ENCODE measurements at places on chromosomes 1 and 21.

GRCh38 chr1:36207339-36207738 is 16.9 kb upstream of the THRAP3 start:
- no peak for DNase-seq

DNA sequence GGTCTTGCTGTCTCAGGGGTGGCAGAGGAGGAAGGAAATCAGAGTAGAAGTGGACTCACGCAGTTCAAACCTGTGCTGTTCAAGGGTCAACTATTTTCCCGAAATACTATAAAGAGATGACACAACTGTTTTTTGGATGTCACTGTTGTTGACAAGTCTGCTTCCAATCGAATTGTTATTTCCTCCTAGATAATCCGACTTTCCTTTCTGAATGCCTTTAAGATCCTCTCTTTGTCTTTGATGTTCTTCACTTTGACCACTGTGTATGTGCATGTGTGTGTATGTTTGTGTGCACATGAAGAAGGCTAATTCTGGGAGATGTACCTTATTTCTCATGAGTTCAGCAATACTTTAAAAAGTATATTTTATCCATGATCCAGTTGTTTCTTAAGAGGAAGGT is 21.6 kb downstream of the PADI4 start:
- no peak for DNase-seq

DNA sequence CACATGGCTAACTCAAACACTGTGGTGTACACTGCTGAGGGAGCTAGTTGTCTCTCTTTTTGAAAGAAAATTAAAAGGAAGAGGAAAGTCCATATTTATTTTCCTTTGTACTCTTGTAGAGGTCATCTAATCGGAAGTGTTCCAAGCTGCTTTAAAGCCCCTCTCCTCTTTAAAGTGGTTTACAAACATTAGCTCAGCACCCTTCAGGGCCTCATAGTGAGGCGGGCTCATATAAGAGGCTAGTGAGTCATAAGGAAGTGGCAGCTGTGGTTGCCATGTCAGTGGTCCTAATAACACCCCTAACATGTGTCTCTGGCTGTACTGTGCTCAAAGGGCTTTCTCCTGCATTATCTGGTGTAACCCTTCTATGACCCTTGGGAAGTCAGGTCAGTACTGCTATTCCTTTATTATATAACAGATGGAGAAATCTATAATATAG is 104.4 kb upstream of the SERBP1 start:
- no peak for DNase-seq

DNA sequence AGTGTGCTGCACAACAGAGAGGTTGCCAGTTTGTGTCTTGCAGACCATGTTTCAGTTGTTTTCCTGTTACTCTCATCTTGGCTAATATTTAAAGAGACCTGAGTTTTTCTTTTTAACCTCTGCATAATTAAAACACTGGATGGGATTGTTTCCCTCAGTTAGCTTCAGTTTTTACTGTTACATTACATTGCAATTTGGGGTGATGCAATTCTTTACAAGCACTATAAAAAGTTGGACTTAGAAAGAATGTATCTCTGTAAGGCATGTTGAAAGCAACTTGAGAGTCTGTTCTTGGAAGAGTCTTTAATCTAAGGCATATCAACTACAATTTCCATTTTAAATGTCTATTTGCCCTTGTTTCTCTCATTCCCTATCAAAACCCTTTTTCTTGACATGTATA is 99.1 kb downstream of the DNM3 start:
- no peak for DNase-seq

GRCh38 chr1:7482772-7483495 is 288.2 kb upstream of the VAMP3 start:
- DNase-seq = no peak

GRCh38 chr1:172956871-172957270 is 93.9 kb downstream of the TNFSF18 start:
- DNase-seq = no peak

- DNase-seq = no peak
Observed at GRCh38 chr1:225535280-225535679, 107.4 kb upstream of the LBR start.

DNA sequence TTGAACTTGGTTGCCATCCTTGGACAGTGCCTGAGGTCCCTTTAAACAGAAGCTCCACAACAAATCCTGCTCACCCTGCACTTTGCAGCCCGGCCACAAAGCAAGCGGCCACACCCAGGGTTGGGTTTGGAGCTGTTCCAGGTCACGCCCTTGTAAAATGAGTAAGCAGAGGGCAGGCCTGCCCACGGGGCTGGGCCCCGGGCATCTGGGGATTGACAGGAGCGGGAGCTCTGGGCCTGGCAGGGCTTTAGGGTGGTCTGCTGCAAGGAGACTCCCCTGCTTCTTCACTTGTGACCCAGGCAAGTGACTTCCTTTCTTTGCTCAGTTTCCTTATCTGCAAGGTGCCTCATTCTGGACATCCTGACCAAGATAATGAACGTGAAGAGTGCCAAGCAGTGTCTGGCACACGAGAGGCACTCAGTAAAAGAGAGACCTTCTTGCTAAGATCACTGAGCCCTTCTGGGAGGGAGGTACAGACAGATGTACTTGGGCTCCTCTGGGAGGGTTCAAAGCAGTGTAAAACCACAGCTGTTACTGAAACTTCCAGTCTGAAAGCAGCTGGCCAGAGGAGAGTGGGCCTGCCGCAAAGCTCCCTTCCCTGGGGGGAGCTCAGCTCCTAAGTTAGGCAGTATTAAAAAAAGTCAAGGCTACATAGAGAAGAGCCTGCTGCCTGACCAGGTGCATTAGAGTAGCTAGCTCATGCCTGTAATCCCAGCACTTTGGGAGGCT is 2.6 kb downstream of the E2F2 start:
- peak; percentile 74 for DNase-seq

DNA sequence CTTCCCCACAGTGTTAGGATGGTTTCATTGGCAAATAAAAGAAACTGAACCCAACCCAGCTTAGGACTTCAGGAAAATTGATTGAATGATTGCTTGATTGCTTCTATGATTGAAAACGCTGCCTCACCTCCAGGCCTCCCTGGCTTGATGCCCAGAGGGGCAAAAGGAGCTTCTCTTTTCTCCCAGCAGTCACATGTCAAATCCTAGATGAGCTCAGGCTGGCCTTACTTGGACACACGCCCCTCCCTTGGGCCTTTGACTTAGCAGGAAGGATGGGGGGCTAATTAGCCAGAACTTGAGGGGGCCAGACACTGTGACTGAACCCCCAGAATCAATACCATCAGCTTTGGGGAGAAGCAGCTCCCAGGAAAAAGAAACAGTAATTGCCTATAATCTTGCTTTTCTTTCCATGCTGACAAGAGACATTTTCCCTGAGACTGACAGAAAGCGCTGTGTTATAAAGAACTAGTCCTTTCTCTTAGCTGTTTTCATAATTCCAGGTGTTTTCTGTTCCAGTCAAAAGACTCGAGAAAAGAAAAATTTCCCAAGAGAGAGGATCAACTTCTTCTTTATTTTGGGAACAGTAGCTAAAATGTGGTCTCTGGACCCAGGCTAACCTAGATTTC is 50.8 kb upstream of the ATP5PO start:
- no peak for DNase-seq

GRCh38 chr21:44778499-44778911 is 23.1 kb downstream of the UBE2G2 start:
- no peak for DNase-seq

DNA sequence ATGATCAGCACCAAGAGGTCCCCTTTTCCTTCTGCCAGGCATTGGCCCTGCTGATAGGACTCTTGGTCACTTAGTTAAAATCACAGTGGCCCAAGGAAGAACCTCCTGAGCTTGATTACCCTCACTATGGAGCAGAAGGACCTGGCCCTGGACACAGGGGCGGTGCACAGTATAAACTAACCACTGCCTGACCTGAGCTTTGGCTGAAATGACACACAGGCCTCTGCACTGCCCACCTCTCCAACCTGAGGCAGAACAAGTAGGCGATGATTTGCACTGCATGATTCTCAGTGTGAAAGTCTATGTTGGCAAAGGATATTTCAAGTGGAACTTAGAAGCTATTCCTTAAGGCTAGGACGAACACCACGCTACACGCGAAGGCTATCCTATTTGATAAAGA is 48.5 kb downstream of the CAPN2 start:
- no peak for DNase-seq

DNA sequence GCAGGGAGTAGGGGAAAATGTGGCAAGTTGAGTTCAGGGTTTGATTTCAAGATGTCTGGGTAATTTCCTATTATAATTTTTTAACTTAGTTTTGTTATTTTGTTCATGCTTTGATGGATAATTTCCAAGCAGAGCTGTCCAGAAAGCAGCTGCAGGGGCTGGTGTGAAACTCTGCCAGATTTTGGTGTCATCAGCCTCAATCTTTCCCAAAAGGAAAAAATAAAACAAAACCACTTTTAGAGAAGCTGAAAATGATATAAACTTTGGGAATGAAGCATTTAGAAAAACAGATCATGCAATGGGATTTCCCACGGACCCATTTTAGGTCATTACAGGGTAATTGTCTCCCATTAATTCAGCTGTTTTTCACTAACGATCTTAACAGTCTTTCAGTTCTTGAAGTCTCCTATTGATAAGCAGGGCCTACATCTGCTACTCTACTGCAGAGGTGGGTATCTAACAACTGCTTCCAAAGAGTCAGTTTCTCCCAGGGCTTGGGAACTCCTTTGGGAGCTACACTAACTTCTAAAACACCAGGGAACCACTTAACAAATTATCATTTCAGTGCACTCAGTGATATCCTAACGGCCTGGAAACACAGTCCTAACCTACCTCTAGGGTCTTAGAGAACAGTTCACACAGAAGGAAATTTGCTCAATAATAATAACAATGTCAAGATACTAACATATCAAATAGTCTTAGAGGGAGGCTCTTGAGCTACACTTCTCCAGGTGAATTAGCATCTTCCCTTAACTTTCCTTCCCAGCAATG is 12.3 kb downstream of the ZNF436 start:
- DNase-seq = no peak

DNA sequence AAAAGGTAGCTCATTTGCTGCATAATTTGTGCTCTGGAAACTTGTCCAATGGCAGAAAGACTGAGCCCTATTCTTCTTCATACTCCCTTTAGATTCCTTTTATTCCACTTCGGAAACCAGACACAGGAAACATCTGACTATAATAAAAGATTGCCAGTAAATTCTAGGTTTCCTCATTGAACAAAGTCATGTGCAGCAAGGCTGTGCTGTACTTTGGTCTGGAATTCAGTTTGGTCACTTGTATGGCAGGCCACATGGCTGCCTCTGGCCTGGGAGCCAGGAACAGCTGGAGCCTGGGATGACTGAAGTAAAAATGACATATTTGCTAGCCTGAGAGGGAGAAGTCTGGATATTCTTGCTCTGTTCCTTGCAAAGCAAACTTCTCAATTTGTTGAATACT is 79.6 kb downstream of the ST3GAL3 start:
- DNase-seq = no peak

DNA sequence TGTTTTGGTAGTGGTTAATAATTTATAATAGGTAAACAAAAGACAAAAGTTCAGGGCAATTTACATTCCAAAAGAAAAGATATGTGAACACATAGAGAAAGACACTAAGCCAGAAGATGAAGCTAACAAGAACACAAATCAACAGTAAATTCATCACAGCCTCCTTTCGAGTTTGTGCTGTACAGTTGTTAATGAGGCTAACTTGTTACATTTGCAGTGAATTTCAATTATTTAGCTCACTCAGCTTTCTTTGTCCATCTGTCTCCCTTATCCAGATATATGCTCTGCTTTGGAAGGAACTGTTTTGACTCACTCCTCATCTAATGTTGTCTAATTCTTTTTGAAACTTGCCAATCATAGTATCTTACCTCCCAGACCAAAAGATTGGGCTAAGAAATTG is 423.3 kb upstream of the OLFM3 start:
- DNase-seq = no peak

DNA sequence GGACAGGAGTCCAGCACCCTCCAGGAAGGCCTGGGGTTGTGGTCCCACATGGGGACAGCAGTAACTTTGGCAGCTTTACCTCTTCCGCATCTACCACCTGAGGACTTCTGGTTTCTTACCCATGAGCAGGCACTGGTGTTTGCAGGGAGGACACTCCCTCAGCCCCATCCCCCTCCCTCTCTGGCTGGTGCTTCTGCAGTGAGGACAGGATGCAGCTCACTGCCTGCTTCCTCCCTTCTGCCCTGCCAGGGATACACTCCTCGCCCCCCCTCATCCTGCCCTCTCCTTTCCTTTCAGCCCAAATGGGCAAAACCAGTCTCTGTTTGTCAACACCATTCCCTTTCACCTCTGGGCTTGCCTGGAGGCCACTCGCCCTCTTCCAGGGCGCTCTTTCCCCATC is 62.4 kb downstream of the KIRREL1 start:
- no peak for DNase-seq

GRCh38 chr21:31918250-31918775 is 45.5 kb downstream of the HUNK start:
- DNase-seq = no peak

DNA sequence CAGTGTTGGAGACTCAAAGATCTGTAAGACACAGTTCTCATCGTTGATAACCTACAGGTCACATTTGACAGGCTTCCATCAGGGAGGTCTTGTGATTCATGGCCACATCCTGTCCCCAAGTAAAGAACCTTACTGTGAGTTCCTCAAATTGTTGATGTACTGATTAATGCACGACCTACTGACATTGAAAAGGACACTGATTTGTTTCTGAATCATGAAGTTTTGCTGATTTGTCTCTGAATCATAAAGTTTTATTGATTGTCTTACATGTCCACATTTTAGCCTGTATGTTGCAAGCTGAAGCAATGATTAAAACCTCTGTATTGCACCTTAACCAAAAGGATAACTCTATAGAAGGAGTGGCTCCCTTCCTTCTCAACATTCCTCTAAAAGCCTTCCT is 476.3 kb upstream of the RUNX1 start:
- DNase-seq = no peak

- no peak for DNase-seq
Observed at GRCh38 chr1:206770531-206771337, at the start of gene IL19. TSS of gene IL19 (plus strand) at chr1:206770773. CDS start at chr1:206836663, 65,890 bp downstream.

- peak; percentile 37 for DNase-seq
Observed at GRCh38 chr1:52601991-52602855, at the start of gene GPX7. TSS of gene GPX7 (plus strand) at chr1:52602371. CDS start at chr1:52602410, 39 bp downstream.

GRCh38 chr1:232993555-232993954 is 43.1 kb downstream of the NTPCR start:
- DNase-seq = no peak

GRCh38 chr1:118209648-118210047 is 24.6 kb upstream of the SPAG17 start:
- DNase-seq = no peak

DNA sequence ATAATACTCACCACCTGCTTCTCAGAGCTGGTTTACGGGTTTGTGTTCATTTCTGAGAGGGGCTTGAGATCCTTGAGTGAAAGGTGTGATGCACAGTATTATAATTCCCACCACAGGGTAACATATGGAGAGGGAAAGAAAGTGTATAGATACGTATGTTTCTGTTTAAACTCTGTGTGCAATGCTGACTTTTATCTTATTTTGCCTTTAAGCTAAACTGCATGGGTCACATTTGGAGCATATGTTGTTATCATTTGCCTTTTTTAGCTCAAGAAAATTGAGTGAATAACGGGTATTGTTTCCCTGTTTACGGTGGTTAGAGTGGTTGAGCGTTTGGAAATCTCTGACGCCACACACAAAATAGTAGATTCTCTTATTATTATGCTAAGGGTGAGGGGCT is 191.1 kb upstream of the NFIA start:
- no peak for DNase-seq

GRCh38 chr1:162036163-162036562 is 12.5 kb upstream of the OLFML2B start:
- DNase-seq = no peak

GRCh38 chr1:119565131-119565772 is 58.2 kb downstream of the HSD3B1 start:
- DNase-seq = no peak

- DNase-seq = no peak
Observed at GRCh38 chr1:8754993-8755392, 62.4 kb downstream of the RERE start.
